ENCODE measurements at places on chromosomes 6 and 20.

GRCh38 chr6:89433252-89434149, 549 bp downstream of the ANKRD6 start:
- peak; percentile 79 for DNase-seq

DNA sequence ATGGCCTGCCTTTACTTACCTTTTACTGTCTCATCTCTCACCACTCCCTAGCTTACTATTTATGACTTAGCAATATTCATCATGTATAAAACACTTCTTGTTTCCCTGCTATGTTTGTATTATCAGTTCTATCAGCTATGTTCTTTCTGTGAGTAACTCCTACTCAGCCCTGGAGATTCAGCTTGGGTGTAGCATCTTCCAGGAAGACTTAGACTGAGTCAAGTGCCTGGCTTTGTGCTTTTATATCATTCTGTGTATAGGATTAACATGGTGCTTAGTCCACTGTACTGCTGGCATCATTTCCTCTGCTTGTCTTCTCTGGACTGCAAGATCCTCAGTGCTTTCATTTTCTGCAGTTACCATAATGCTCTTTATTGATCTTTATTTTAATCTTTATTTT, 257.8 kb downstream of the BTBD3 start:
- DNase-seq: no peak

DNA sequence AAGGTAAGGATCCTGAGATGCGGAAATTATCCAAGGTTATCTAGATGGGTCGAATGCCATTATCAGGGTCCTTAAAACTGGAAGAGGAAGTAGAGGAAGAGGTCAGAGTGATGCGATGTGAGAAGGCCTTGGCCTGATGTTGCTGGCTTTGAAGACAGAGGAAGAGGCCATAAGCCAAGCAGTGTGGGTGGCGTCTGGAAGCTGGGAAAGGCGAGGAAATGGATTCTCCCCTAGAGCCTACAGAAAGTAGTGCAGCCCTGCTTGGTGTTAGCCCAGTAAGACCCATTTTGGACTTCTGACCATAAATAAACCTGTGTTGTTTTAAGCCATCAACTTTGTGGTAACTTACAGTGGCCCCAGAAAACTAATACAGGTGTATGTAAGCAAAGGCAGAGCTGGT, 2.0 kb downstream of the SRXN1 start:
- no peak for DNase-seq

GRCh38 chr6:111552958-111553357, 52.7 kb downstream of the TRAF3IP2 start:
- DNase-seq: no peak

GRCh38 chr6:167396068-167396658, 71.3 kb downstream of the TTLL2 start:
- DNase-seq: no peak

GRCh38 chr6:168215121-168215808, 104.3 kb downstream of the DACT2 start:
- peak; percentile 72 for DNase-seq
